ENCODE measurements at places on chromosomes 1 and 21.
A peak's percentile ranks its signal among the peaks of the same experiment; 100 is the strongest.

- no peak for DNase-seq
Observed at GRCh38 chr1:33365560-33365997, 44.7 kb upstream of the A3GALT2 start.

DNA sequence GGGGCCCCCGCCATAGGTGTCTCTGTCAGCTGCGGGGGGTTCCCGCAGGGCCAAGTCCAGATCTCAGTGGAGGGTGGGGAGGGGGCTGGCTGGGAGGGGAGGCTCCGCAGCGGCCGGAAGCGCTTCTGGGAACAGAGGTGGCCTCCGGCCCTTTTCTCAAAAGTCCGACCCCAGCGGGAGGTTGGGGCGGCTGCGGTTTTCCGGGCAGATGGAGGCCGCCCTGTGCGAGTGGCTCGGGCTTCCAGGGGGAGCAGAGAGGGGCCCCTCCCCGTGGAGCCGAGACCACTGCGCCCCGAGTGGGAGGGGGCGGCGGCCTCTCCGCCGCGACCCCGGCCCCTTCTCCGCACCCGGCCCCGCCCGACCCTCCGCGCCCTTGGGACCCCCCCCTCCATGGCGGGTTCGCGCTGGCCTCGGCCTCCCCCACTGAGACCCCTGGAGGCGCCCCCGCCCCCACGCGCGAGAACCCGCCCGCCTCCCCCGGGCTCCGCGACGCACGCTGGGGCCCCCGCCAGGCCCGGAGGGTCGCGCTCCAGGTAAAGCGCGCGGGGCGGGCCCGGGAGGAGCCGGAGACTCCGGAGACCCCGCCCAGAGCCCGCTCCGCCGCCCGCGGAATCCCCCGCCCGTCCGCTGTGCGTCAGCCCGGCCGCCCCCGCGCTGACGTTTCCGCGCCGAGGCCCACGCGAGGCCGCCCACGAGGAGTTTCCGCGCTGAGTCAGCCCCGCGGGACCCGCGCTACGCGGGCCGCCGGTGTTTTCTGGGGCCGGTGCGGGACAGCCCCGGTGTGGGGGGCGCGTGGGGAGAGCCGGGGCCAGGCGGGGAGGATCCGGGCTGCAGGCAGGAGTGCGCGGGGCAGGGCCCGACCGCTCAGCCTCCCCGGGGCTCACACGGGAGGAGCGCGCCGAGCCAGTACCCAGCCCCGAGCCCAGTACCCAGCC, 5.2 kb downstream of the TNFRSF18 start:
- peak; percentile 76 for DNase-seq

DNA sequence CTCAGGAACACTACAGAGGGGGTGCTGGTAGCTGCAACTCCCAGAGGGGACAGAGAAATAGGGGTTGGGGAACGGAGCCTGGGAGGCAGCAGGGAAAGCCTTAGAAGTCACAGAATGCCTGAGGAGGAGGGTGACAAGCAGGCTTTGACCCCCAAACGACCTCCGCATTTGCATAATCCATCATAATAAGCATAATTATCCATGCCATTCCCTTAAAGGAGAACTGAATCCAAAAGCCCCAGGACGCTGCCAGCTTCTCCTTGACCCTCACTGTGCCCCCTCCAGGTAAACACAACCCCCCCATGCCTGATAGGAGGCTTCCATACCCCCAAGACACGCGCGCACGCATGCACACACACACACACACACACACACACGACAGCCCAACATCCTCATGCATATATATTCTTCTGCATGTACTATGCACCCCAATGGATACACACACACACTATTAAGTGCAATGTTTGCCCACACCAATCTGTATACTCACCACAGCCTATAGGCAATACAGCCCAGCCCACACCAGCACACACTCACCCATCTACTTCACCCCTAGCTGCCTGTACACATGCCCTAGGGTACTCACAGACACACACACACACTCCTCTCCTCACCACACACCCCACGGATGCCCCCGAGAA, 27.8 kb downstream of the SDC3 start:
- no peak for DNase-seq

DNA sequence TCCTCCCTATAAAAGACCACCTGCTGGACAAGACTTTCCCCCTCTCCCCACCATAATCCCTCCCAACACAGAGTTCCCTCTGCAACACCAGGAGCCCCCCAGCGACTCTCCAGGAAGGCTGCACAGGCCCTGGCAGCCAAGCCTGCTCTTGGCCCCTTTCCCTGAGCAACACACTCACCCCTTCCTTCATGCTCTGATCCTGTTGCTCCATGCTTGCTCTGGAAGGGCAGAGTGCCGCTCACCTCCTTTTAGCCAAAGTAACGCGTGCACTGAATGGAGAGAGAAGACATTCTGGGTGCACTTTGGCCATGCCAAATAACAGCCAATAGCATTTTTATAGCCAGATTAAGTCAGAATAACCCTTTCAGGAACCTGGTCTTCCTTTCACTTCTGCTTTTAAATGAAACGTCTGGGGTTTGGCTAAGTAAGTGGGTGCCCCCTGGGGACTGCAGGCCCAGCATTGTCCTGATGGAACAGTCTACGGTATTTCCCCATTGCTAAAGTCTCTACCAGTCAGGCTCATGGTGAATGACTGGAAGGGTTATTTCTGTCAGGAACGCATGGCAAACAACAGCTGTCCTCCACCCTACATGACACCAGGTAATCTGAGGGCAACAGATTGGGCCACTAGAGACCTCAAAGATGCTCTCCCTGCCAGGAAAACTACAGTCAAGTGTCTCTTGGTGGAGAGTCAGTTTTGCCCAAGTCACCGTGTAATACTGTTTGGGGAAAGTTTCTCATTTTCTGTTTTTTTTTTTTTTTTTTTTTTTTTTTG, at the start of gene SLC2A5:
TSS of gene SLC2A5 (minus strand) at position 310 of the 775 bp plus-strand sequence. CDS start at position 211, 99 bp downstream.
- no peak for DNase-seq

DNA sequence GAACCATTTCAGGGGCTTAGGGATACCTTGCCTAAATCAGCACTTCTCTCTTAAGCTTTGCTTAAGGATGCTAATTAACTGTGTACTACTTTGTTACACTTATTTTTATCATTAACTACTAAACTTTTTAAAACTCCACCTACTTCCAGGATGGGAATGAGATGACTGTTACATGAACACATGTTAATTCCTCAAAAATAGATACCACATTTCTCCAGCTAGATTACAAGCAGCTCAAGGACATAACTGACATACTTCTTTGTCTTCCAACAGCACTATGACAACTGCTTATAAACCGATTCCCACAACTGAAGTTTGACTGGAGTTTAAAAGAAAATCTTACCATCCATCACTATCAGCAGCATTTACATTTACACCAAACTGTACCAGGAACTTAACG, 53.7 kb downstream of the TP53BP2 start:
- DNase-seq = no peak

DNA sequence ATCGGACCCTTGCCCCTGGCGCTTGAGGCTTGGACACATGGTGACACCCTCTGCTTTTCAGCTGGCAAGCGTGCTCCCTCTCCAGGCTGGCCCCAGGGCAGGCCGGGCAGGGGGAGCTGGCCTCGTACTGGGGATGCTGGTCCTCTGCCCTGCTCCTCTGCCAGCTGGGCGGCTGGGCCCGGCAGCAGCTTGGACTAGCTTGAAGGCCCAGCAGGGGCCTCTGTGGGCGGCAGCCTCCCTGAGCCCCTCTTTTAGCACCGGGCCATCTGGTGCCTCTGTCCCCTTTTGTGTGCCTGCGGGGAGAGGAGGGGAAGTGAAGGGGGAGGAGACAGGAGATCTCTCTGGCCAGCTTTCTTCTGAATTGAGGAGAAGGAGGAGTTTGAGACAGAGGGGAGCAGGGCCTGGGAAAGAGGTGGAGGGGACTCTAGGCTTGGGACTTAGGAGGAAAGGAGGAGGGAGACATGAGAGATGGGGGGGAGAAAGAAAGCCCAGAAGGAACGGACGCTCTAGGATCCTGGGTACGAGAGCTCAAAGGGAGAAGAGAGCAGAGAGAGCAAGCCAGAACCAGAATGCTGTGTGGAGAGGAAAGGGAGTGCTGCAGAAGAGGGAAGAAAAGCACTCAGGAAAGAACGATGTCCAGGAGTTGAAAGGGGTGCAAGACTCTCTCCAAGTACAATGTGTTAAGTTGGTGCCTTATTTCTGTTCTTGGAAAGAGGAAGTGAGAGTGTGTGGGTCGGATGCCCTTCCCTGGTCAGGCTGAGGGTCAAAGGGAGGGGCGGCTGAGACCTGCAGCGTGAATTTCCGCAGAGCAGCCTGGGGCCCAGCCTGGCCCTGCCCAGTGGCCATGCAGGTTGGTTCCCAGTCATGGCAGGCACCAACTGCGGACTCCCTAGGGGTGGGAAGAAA, 40.3 kb downstream of the IER5 start:
- no peak for DNase-seq

Measured in activated effector memory CD4-positive, alpha-beta T cell treated with Interleukin-2 at 50 U/mL for 16 hours (primary cell).